ENCODE measurements at places on chromosomes 3 and 15. TPM values are rescaled to one million over a fixed set of nuclear protein-coding genes. Genes with fewer than 3 reads are reported as not detected.

- no peak for DNase-seq
These were observed 13.9 kb upstream of the C15orf61 start for GRCh38 chr15:67506775-67507747.

The SEMA7A gene
- total RNA-seq = 83.3 TPM

The NR2C2 gene
- 57.3 TPM for total RNA-seq

The GOLGA6L9 gene
- total RNA-seq = 3.9 TPM

DNA sequence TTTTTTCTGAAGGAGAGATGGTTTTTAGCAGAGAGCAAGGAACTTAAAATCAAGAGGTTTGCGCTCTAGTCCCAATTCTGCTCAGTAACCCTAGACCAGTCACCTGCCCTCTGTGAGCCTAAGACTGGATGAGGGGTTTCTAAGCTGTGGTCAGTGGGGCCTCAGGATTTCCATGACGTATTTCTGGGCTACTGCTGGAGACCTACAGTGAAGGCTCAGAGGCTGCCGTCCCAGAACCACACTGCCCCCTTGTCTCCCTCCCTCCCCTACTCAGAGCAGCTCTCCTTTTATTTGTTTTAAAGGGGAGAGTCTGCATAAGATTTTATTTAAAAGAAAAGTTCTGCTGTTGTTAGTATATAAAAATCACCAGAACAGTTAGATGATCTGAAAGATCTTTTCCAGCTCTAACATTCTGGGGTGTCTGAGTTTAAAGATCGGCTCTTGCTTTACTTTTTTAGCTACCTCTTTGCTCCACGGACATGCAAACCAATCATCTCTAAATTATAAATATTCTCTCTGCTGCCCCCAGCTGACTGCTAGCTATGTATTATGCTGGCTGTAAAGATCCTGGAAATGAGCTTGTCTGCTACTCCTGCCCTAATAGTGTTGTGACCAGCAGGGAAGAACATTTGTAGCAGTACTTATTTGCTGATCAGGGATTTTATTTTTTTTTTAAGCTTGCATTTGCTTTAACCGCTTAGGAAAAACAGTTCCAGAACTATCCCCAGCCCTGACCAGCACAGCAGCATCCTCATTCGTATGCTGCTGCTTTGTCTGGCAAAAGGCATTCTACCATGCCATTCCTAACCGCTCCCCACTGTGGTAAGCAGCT is 28.6 kb upstream of the NDUFB4 start:
- DNase-seq = peak; percentile 49

The MEX3B gene
- total RNA-seq = 5.4 TPM

DNA sequence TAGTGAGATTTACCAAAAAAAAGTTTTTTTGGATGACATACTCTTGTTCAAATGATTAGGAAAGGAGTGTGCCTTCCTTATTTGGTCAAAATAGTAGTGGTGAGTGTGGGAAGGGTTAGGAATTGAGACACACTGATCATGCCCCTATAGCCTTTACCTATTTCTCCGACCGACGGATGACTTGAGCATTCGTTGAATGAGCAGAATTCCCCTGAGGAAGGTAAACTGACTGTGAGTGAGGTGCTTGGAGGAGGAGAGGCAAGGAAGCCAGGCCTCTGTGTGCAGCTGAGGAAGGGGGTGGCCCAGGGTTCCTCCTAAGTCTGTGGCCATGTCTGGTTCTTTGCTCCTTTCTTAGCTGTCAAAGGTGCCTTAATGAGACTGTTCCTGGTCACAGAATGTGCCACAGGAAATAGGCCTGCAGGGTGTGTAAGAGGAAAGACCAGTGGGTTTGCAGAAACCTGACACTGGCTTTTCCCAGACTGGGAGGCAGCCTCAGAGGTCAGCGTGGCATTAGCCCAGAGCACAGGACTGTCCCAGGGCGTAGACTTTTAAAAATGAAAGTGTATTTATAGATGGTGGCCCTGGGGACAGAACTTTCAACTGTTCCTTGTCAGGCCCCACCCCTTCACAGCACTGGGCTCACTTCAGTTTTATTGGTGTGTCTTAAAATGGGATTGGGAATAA is 307.7 kb upstream of the C2CD4B start:
- no peak for DNase-seq

DNA sequence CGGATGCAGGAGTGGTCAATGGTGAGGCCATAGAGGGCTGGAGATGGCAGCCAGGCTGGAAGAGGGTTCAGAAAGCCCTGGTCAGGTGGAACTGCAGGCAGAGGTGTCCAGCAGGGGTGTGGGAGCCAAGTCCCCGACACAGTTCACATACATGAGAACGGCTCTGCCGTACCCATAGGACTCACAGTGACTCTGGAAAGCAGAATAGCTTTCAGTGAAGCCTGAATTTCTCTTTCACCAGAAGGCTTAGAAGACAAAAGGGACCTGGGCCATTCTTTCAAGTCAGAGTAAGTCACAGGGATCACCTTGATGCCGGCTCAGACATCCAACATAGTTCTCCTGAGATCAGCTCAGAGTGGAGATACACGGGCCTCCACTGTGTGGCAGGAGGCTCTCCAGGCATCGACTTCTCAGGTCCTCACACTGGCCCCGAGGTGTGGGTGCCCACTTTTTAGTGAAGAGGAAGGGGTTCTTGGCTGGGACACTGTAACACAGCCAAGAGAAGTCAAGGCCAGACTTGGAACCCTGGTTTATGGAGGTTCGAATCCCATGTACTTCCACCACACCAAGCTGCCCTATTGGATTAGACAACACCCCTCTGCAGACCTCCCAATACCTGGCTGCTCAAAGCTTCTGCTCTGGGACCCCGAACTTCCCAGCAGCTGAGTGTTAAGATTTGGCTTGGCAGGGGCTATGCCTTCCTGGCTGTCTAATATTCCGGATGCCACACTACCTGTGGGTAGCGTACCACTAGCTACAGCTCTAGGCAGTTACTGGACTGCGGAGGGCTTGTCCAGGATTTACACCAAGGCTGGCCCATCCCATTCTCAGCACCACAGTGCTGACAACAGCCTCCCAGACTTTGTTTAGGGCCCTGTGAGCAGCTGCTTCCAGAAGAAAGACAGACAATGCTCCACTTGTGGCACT is 40.4 kb upstream of the RAB6B start:
- no peak for DNase-seq

GRCh38 chr3:108190346-108190745 is 31.9 kb downstream of the IFT57 start:
- DNase-seq = no peak

DNA sequence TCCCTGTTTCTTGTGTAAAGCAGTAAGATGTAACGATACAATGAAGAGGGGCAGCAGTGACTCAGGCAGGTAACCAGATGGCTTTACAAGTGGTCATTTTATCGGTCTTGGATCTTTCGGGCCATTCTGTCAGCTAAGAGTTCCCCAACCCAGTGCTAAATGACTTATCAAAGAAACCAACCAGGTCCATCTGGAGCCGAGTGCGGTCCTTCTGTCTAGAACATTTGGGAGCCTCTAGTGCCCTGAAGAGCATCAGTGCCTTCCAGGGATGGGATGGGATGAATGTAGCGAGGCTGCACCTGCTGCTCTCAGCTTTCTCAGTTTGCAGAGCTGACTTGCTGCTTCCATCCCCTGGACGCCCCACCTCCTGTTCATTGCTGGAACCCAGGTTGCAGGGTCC is 131.7 kb upstream of the AGBL1 start:
- DNase-seq = no peak

GRCh38 chr3:122032531-122032930 is 10.5 kb upstream of the ILDR1 start:
- no peak for DNase-seq

The WNT7A gene
- 7.1 TPM for total RNA-seq

DNA sequence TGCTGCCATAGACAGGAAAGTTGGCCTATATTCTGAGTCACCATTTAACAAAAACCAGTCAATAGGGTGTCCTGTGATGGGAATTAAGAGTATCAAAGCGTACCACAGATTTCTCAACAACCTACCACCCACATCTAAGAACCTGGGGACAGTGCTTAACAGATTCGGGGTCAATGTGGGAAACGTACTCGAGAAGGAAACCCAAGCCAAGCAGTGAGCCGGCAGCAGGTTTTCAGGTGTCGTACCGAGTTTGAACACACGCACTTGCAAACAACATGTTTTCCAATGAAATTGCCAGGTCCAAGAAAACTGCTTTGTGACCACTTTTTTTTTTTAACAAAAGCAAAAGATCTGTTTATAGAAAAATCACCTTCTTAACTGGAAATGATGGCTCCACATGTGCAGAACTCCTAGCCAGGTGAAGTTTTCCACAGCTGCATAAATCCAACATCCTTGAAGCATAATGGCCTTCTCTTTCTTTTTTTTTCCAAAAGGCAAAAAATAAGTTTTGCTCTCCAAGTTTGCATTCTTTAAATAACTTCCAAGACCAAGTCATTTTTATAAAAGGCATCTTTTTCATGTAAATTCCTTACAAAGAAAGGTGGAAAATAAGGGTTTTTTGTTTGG is 45.7 kb downstream of the ADAMTS17 start:
- DNase-seq = no peak

The REC114 gene
- not detected for total RNA-seq

GRCh38 chr3:114660124-114660523 is 366.3 kb downstream of the TIGIT start:
- no peak for DNase-seq

The CDHR4 gene
- not detected for total RNA-seq

DNA sequence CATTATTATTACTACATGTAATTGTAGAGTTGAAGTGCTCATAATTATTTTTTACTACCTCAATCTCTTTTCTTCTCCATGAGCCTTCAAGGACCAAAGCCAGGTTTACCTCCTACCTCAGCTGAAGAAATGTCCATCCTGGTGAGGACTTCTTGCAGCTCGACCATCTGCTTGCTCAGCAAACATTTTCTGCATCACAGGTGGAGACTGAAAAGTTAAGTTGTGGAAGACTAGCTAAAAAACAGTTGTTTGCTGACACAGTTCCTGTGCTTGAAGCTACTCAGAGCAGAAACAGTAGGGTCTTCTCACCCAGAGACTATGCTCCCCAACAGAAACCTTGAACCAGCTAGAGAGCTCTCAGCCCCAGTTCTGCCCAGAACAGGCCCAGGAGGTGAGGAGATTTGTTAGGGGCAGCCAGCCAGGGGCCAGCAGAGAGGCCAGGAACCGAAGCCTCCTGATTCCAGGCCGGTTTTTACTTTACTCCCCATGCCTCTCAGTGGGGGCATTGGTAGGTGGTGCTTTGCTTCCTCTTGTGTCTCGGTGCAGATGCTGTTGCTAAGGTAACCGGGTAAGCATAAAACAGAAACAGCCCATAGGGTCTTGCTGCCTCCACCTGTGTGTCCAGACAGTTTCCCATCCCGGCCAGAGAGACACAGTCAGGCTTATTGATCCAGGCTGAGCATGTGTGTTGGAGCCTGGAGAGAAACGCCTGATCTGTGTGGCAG is 54.9 kb downstream of the CCNL1 start:
- no peak for DNase-seq

The UBAP1L gene
- total RNA-seq = 29.3 TPM

GRCh38 chr15:82272154-82272553 is 9.5 kb downstream of the SAXO2 start:
- DNase-seq = no peak

The LRRC49 gene
- total RNA-seq = 45.9 TPM

Data from dorsolateral prefrontal cortex (tissue), 122 donors.